ENCODE measurements at places on chromosomes 2 and 18.

DNA sequence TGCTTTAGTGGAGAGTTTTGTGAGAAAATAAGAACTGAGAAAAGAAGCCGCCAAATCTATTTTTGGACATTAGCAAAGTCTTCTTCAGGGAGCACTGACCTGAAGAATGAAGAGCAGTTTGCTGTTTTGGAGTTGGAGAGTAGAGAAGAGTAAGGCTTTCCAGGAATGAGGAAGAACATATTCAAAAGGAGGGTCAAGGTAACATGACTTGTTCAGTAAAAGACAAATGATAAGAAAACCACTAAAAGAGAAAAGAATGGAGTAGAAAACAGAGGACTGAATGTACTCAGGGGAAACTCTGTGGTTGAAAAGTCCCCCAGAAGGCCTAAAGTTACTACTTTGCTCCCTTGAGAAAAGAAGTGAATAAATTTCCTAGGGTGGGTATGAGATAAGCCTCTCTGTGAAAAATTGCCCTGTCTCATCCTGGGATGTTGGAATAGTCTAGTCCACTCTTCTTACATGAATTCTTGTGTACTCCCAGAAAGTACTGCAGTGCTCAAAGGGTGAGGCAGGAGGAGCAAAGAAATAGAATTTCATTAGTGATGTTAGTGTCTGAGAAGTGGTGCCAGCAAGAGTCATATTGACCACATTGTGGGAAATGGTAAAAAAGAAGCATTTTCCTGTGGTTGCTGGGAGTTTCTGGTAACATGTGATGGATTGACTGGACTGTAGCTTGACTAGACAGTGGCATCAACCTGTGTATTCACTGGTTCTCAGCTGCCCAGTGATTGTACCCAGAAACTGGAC, 27.8 kb downstream of the MBD5 start:
- DNase-seq = no peak

DNA sequence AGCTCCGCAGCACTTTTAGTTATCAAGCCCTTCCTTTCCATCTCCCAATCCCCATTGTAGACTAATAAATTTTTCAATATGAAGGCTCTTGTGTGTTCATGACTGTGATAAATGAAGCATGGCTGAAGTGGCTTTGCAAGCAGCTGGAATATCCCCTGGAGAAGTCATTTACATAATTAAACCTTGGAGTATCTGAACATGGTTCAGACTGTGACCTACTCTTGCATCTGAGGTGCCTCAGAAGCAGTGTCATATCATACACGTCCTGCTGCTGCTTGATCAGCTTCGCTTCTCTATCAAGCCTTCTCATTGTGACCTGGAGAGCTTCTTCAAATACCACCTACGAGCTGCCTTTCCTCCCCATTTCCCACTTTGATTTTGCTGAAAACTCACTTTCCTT, 48.4 kb upstream of the ZNF397 start:
- DNase-seq = no peak

DNA sequence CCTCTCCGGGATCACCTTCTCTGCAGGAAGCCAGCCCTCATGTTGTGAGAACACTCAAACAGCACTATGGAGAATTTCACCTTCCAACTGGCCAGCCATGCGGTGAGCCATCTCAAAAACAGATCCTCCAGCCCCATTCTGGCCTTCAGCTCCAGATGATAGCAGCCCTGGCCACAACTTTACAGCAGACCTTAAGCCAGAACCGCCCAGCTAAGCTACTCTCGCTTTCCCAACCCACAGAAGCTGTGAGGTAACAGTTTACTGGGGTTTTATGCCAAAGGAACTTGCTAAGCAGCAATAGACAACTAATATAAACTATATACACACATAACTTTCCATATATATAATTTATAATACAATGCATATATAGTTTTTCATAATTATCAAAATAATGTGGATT, 11.6 kb upstream of the PTPN4 start:
- no peak for DNase-seq

GRCh38 chr2:46506131-46506706, 26.9 kb downstream of the TMEM247 start:
- DNase-seq = no peak

- no peak for DNase-seq
Observed at GRCh38 chr2:99571954-99572353, 82.1 kb upstream of the REV1 start.

GRCh38 chr2:28274911-28275685, 117.6 kb upstream of the FOSL2 start:
- DNase-seq = peak; percentile 38

DNA sequence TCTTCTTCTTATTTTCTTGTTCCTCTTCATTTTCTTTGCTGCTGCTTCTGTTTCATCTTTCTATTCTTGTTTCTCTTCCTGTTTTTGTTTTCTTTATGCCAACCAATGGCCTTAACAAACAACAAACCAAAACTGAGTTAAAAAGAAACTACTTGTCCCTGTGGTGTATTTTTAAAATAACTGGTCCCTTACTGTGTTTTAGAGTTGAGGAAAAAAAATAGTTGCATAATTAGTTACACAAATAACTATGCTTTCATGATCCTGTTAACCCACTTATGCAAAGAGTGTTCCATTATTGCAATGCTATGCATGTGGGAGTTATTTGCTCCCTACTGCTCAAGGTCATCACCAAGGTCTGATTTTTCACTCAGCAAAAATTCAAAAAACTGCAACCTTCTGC, 39.5 kb upstream of the IMP4 start:
- DNase-seq = no peak

- no peak for DNase-seq
Observed at GRCh38 chr18:3919396-3920061, 469.6 kb downstream of the TGIF1 start.

GRCh38 chr2:170163411-170164065, 14.4 kb upstream of the MYO3B start:
- DNase-seq = no peak

GRCh38 chr2:35415282-35415681, 940.3 kb upstream of the CRIM1 start:
- no peak for DNase-seq

- no peak for DNase-seq
Observed at GRCh38 chr2:98539056-98539735, 69.1 kb downstream of the COA5 start.

DNA sequence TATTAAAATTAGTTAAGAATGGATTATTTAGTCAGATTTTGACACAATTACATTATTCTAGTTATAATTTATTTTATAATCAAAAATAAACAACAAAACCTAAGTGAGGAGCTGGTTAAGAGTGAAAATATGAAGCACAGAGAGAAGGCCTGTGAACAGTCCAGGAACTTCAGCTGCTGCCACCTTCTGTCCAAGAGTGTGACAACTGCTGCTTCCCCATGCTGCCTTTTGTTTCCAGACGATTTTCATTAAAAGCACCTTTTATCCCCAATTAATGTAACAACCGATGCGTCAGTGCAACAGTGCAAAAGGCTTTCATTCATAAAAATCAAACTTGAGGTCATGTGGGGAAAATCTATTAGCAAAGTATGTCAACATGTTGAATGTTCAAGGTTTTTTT, 363.6 kb downstream of the CTNNA2 start:
- DNase-seq = no peak

DNA sequence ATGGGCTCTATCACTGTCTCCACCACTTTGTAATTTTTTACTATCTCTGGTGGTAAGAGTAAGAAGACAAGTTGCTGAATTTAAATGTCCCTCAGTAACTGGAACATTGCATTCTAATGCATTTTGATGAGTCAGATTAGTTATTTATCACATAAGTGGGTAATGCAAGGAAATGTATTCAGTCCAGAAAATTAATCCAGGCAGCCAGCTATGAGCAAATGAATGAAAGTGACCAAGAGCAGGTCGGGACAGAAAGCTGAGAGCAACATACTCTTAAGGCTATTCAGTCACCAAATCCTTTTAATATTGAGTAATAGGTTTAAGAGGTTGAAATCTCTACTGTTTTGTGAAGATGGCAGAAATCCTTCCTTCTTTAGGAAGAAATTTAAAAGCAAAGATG, 265.5 kb upstream of the PARD3B start:
- no peak for DNase-seq

- DNase-seq = no peak
Observed at GRCh38 chr2:9077691-9078090, 74.2 kb upstream of the MBOAT2 start.

- no peak for DNase-seq
Observed at GRCh38 chr2:136375017-136375901, 257.3 kb upstream of the CXCR4 start.

DNA sequence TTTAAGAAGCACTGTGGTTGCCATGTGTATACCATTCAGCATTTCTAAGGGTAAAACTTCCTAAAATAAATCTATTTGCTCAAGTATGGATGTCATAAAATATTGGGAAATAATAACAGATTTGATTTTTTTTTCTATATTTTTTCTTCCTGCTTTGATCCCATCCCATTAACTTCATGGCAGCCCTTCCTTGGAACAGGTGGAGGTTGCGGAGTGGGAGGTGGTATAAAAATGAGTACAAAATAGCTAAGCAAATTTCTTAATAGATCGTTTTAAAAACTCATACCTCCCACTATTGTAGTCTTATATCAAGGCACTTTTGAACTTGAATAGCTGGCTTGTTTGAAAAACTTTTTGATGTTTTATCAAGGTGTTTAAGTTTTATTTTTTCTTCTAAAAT, 152.1 kb upstream of the KYNU start:
- DNase-seq = no peak

- no peak for DNase-seq
Observed at GRCh38 chr2:127562936-127563335, 27.5 kb downstream of the MYO7B start.

GRCh38 chr2:119113489-119113770, 45.1 kb downstream of the C1QL2 start:
- no peak for DNase-seq

- DNase-seq = no peak
Observed at GRCh38 chr2:240556553-240557100, 1.2 kb downstream of the ANKMY1 start.

DNA sequence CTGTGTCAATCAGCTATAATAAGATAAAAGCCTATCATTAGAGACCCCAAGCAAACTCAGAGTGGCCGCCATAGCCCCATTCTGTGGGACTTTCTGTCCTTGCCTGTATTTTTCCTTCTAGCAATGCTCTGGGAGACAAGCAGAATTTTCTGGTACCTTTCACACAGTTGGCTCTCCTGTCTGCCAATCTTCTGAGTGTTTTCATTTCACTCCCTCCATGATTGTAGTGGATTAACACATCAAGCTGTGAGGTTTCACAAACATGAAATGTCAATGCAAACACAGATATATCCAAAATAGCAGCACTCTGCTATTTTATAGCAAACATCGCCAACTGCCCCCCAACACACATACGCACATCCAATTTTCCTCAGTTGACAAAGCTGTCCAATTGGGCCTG, 64.9 kb downstream of the C1D start:
- no peak for DNase-seq

DNA sequence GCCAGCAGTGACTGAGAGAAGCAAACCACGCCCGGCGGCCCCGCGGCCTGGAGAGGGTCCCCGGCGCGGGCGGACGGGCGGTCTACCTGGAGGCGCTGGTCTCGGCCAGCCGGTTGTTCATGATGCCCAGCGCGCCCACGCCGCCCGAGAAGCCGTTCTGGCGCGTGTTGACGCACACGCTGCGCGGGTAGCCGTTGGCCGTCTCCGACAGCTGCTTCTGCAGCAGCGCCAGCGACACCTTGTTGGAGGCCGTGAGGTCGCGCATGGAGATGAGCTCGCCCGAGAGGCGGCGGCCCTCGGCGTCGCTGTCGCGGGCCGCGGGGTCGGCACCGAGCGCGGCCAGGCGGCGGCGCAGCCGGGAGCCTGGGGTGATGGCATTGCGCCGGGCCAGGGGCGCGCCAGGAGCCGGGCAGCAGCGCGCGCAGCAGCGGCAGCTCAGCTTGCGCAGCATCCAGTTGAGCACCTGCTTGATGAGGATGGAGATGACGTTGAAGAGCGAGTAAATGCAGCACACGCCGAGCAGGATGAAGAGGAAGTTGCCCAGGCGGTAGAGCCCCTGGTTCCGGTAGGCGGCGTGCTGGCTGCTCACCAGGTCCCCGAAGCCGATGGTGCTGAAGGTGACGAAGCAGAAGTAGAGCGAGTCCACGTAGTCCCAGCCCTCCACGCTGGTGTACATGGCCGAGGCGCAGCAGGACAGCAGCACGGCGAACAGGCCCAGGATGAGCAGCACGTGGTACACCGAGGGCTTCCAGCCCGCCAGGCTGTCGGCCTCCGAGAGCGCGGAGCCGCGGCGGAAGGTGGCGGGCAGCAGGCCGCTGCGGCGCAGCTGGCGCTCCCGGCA, 118.1 kb downstream of the MSH2 start:
- no peak for DNase-seq
